NCI-H446 (cell line): ENCODE measurements at places on chromosomes 4 and X.

GRCh38 chr4:84957514-84958420, 8.7 kb downstream of the WDFY3 start:
- no peak for DNase-seq

GRCh38 chr4:44777115-44777514, 50.8 kb upstream of the GNPDA2 start:
- DNase-seq, result no peak

DNA sequence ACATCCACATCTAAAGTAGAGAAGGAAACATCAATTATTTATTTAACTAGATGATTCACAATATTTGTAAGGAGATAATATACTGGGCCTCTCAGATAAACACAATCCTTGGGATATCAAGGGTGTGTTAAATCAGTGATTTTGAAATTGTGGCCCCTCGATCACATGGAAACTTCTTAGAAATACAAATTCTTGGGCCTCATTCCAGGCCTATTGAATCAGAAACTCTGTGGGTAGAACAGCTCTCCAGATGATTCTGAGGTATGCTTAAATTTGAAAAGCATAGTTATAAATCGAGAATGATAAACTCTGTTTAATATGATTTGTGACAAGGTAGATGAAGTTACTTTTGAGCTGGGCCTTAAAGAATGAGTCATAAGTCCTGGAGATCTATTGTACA, 64.3 kb upstream of the GPR174 start:
- DNase-seq, result no peak

GRCh38 chrX:87409113-87409841, 108.3 kb upstream of the KLHL4 start:
- no peak for DNase-seq

- no peak for DNase-seq
These were observed 334.7 kb upstream of the NR3C2 start for GRCh38 chr4:148776941-148777340.

- no peak for DNase-seq
These were observed 1.8 kb downstream of the SPIN4 start for GRCh38 chrX:63349307-63349706.

DNA sequence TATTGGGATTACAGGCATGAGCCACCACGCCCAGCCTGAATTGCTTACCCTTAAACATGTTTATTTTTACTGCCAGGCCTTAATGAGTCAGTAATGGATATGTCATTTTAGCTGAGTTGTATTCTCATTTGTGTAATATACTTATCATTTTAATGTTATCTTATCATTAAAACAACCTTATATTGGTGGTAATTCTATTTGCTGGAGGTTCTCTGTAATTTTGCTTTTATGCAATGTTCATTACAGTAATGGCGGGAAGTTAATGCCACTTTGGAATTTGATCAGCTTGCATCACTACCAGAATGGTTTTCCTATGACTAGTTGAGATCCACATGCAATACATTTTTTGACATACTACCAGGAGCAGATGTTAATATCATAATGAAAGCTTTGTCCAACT, 6.3 kb upstream of the PGAM4 start:
- no peak for DNase-seq

DNA sequence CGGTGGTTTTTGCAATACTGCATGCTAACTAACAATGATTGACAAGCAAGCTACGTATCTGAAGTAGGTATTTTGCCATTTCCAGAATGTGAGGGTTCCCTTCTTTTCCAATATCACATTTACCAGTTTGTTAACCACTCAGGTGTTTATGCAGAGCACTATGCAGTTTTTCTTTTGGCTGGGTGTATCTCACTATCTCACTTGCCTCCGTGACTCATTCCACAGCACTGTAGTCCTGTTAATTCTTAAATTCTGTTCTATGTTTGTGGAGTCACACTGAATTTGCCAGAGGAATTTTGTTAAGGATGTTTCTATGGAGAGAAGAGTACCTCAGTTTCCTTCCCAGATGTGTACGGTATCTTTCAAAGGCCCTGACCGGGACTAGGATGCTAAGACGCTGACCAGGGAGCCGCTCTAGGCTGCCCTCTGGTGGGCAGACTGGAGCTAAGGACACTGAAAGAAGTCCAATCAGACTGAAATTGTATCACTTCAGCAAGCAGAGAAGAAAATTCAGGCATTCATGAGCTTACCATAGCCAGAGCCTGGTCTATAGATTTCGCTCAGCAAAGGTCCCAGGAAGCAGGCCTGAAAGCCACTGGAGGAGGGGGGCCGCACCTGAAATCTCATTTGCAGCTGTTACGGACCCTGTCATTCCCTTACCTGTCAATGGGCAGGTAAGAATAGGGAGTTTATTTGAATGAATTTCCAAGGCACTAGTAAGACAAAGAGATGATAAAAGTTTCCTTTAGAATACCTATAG, 388.4 kb upstream of the SPOCK3 start:
- DNase-seq, result no peak

DNA sequence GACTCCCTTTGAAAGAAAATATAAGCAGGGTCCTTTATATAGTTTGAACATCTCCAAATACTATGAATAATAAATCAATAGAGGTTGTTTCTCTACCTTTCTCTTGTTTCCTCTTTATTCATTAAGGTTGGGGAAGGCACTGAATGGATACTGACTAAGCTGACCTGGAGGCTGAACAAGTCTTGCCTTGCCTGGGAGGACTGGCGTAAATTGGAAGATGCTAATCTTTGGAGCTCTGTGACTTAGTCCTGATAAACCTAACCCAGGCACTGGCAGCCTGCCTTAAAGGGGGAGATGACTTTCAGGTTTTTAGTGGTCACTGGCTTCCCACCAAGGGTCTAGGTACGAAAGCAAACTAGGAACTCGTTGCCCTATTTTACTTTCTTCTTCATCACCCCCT, 10.5 kb downstream of the CCDC160 start:
- no peak for DNase-seq

DNA sequence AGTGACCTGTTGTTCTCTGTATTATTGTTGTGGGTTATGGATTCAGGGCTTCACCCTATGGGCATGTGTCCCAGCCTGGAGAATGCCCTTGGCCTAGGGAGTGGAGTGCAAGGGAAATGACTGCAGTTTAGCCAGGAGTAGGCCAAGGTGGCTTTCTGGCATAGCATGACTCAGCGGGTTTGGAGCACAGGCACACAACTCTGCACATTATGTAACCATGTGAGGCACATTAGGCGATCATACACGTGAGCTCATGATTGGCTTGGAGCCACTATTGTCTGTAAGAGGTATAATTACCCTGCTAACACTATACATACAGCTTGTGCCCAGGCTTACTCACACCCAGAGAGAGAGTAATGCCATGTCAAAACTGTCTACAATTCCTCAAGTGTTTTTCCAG, 35.1 kb upstream of the TACR3 start:
- DNase-seq, result no peak

GRCh38 chr4:38577462-38577861, 86.5 kb upstream of the KLF3 start:
- DNase-seq, result no peak

DNA sequence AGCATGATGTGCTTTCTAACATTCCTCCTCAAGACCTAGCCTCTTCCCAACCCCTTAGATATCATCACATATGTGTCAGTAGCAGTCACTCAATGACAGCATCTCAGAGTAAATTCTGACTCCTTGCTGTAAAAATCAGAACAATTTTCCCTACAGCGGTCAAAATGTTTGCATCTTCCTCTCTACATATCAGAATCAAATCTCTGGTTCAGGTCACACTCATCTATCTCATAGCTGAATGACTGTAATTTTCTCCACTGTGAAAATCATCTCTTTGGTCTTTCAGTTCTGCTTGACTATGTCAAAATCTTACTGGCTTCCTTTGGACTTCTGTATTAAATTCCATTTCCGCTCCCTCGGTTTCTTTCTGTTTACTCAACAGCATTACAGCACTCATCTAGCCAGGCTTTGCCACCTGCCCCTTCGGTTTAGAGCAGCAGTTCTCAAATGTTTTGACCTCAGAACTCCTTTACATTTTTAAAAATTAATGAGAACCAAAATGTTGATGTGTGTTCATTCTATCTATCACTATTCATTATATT, 57.3 kb downstream of the AGA start:
- no peak for DNase-seq
